ENCODE measurements at places on chromosomes 4 and X.

DNA sequence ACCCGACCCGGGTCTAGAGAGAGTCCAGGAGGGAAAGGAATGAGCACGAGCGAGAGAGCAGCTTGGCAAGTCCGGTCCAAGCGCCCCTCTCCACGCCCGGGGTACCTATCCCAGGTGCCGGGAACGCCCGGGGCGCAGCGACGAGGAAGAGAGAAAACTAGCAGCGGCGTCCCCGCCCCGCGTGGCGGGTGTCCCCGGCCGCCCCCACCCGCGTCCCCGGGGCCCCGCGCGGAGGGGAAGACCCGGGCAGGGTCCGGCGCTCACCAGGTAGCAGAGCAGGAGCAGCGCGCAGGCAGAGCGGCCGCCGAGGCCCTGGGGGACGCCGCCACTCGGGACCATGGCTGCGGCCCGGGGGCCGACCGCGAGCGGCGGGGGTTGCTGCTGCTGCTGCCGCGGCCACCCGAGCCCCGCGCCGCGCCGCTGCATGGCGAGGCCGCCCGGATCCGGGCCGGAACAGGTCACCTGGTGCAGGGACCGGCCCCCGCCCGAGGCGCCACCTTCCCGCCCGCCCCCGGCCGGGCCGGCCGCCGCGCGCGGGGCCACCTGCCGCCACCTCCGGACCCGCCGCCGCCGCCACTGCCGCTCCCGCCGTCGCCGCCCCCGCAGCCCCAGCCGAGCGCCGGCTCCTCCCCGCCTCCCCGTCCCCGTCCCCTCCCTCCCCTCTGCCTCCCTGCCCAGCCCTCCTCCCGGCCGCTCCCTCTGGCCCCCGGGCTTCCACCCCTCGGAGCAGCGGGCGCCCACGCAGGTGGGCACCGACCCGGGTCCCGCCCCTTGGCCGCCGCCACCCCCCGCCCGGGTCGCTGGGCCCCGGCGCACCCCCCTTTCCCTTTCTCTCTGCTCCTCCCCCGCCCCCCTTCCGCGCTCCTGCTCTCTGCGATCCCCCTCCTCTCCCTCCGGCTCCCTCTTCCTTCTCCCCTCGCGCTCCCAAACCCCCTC lies at the start of gene SEL1L3:
SEL1L3 (minus strand) TSS at position 578 of the 936 bp plus-strand sequence; CDS start at position 426, 152 bp downstream.
- no peak for DNase-seq

- DNase-seq: no peak
These were observed 34.2 kb downstream of the OCRL start for GRCh38 chrX:129574214-129574613.

DNA sequence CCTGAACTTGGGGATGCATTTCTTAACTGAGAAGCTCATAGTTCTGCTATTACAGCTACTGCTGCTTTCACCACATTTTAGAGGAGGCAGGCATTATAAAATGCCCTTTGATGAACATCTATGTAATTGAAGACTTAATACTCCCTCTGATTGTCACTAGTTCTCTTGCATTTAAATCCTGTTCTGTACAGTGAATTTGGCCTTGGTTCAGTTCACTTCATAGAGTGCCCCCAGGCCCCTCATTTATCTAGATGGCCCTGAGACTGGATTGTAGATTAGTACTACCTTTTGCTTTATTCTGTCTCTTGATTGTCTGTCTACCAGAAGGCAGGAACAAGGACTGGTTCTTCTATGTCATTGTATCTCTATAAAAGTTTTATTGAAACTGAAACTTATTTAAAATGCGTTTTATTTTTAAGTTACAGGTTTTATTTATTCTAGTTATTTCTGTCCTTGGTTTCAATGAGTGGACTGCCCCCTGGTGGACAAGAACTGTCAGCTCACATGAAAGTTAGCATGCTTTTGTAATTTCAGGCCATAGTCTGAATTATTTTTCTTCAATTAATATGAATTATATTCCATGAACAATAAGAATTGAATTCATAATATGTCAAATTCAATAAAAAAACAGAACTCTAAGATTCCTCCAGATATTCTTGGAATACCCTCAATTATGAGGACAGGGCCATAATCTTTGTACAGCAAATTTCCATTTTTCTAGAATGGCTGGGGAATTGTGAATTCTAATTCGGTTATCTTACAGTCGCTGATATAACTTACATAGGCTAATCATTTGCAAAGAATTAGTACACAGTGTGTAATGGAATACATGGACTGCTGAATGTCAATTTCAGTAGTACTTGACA lies 47.2 kb upstream of the TMEM33 start:
- peak; percentile 54 for DNase-seq

DNA sequence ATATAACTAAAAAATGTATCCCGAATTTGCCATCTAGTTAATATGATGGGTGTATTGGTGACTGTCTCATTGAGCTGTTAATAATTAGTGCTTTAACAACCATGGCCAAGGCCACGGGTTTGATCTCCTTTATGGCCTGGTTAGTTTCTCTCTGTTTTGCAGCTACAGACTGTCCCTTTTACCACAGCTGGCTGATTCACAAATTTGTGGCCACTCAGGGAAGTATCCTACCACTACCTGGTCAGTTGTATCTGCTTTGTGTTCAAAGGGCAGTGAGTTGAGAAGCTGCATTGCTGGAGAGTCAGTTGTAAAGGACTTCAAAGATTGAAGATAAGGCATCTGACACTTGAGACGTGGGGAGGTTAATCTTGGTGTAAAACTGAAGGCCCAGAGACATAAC lies 219.1 kb upstream of the BMP3 start:
- no peak for DNase-seq

GRCh38 chrX:44092778-44093177 lies 119.6 kb upstream of the NDP start:
- DNase-seq: no peak

- no peak for DNase-seq
These were observed 82.6 kb downstream of the ANXA3 start for GRCh38 chr4:78634011-78634664.

- no peak for DNase-seq
These were observed 28.2 kb downstream of the ARSJ start for GRCh38 chr4:113951263-113951662.

- no peak for DNase-seq
These were observed 87.0 kb downstream of the AFAP1 start for GRCh38 chr4:7852568-7853185.

- peak; percentile 2 for DNase-seq
These were observed 102.4 kb downstream of the SLIT2 start for GRCh38 chr4:20354120-20354519.

GRCh38 chr4:110792036-110792435 lies 169.2 kb upstream of the PITX2 start:
- DNase-seq: no peak

GRCh38 chr4:53175640-53176039 lies 190.2 kb downstream of the SCFD2 start:
- DNase-seq: no peak

GRCh38 chrX:38175139-38175538 lies 45.5 kb downstream of the SRPX start:
- peak; percentile 36 for DNase-seq

- no peak for DNase-seq
These were observed 46.6 kb upstream of the SHISA3 start for GRCh38 chr4:42350611-42351182.

GRCh38 chrX:133999031-133999705 lies 13.8 kb upstream of the GPC3 start:
- no peak for DNase-seq

- DNase-seq: no peak
These were observed 39.0 kb upstream of the ALG13 start for GRCh38 chrX:111641969-111642368.

- DNase-seq: no peak
These were observed 719 bp upstream of the TCEAL4 start for GRCh38 chrX:103584596-103584995.

DNA sequence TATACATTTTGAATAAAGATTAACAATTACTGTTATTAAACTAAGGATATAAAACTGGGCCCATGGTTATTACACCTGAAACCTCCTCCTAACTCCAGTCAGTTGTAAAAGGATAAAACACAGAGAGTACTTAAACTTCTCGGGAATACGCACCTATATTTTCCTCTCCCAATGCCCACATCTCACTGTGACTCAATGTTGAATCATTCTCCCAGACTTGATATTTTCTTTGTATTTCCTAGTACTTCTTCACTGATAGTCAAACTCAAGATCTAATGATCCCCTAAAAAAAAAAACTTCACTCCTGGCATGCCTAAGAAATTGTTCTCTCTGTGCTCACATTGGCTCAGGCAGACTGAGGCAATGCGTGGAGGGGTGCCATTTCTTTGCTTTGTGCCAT lies 212.5 kb upstream of the DKK2 start:
- no peak for DNase-seq

GRCh38 chr4:19309378-19309777 lies 942.3 kb upstream of the SLIT2 start:
- no peak for DNase-seq

- DNase-seq: peak; percentile 63
These were observed at the start of gene ANOS1 for GRCh38 chrX:8731559-8732395. Gene ANOS1, minus strand, starts transcription at chrX:8732137. Its CDS starts 101 bp downstream, at chrX:8732036.

- no peak for DNase-seq
These were observed 715.6 kb upstream of the AADAT start for GRCh38 chr4:170805352-170805751.

DNA sequence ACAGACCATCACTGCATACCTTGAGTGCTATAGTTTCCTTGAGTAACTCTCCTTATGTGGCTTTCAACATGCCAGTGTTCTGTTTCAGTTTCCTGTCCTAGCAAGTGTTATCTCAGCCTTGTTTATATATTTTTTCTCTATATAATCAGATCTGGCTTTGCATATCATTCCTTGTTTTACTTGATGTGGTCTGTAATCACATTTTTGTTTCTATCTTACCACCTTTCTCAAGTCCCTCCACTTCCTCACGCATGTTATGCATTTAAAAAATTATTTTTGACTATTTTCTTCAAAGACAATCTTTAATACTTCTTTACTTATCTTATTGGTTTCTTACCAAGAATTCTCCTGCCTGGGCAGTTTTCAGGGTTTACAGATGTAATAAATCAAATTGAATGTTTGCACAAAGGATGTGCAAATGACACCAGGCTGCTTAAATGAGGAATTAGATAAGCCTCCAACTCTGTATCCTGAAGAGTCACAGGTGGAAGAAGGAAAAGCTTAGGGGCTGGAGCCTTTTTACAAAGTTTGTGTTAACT lies 351.2 kb downstream of the BMPR1B start:
- no peak for DNase-seq

DNA sequence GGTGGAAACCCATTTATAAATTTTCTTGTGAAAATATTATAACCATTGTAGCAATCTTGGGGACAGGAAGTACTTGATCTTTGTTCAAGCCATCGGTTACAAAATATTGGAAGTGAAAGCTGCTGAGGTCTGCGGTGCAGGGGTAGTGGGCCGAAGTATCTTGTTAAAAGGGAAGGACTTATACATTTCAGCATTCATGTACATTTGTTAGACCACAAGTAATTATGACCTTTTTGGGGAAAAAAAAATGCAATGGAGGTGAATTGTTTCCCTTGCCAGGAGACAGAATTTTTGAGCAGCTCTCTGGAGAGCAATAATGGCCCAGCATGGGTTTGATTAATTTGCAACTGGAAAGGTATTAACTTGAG lies 121.3 kb downstream of the EGF start:
- DNase-seq: no peak

DNA sequence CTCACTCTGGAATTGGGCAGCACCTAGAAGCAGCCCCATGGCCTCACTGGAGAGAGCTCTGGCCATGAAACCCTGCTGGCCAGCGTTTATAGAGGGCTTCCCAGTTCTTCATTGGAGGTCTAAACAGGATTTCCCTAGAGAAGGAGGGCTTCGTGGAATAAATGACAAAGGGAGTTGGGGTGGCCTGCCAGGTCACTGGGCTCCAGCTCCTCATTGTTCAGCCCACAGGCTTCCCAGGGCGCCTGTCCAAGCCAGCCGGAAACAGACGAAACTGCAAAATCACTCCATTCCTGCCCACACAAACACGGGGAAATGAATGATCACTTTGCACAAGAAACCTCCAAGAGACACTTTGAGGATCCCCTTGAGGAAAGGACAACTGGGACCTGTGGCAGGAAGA lies 189.7 kb downstream of the TSPAN5 start:
- DNase-seq: no peak

DNA sequence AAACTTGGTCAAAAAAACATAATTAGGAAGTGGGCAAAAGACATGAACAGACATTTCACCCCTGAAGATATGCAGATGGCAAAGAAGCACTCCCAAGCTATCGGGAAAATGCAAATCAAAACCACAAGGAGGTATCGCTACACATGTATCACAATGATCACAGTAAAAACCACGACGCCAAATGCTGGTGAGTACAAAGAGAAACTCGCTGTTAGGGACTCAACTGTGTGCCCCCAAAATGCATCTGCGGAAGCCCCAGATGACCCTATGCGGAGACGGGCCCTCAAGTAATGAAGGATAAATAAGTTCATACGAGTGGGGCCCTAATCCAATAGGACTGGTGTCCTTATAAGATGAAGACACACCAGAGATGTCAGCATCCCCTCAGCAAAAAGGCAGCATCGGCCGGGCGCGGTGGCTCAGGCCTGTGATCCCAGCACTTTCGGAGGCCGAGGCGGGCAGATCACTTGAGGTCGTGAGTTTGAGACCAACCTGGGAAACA lies 10.2 kb downstream of the GAK start:
- DNase-seq: no peak

- DNase-seq: no peak
These were observed 162.5 kb downstream of the ATP10D start for GRCh38 chr4:47647544-47647943.

DNA sequence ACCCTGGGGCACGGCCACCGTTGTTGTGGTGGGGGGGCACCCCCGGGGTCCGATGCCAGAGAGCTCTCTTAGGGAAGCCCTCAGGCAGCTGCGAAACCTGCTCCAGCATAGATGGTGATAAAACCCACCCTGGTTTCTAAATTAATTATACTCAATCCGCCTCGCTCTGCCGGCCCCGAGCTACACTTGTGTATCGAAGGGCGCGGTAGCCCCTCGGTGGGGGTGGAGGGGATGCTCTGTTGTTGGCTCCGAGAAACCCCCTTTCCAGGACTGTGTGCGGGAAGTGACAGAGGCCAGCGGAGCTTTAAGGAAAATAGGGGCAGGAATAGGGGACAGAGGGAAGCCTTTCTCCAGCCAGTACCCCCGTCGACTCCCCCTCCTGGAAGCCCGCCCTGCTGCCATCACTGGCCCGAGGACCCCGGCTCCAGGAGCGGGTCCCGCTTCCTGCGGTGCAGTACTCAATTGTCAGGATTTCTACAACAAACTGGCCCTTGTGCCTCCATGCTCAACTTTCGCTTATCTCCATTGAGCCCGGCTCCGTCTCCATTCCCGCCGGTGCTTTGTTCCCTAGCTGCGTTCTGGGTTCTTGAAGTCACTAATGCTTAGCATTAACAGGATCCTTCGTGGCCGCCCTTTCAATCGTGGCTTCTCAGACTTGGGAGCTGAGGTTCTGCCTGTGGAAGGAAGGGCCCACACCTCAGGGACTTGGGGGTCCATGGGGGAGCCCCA lies 408.2 kb downstream of the BCOR start:
- peak; percentile 77 for DNase-seq

DNA sequence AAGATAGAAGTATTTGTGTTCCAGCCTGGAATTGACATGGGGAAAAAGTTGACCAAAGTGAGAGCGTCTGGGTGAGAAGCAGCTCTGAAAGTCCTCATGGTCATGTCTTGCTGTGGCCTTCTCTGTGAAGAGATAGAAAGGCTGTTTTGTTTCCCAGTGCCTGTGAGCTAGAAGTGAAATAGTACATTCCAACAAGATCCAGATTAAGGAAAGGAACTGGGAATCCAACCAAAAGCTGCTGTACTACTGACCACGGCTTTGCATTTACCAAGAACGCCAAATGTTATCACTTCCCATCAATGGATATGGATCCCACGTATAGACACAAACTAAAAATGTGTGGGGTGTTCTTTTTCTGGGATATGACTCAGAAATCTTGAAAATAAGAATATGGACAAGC lies 51.2 kb downstream of the TENM3 start:
- no peak for DNase-seq

GRCh38 chr4:48360285-48361011 lies 19.1 kb downstream of the SLAIN2 start:
- no peak for DNase-seq

All from SK-N-DZ (cell line).